ENCODE measurements at places on chromosomes 2 and 18.

DNA sequence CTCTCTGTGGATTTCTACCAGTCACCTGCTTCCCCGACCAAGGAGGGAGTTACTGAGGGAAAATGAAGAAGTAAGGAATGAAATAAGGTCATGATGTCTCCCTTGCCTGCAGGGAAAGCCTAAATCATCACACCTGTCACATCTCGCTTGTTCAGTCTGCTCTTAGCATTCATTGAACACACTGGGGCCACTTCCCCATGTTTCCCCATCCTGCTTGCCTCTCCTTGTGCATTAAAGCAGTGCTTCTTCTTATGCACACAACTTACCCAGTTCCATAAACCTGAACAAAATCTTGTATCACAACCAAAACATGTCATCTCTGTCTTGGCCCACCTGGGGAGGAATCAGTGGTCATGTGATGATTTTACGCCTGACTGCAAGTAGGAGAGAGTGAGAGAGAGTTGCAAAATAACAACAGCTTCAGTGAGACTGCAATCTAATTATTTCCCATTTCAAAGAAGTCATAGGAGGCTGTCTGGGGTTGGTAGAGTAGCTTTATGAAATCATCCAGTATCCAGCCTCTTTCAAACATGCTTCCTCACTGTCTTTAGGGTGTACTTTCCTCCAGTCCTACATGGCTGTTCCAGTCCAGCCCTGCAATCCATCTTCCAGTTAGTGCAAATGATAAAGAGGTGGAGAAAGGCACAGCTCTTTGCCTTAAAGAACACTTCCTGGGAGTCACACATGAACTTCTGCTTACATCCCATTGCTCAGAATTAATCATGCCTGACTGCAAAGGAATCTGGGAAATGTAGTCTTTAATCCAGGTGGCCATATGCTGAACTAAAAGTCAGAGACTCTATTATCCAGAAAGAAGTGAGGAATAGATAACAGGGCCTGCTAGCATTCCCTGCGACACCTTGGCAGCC, 220.1 kb downstream of the HAUS1 start:
- DNase-seq = no peak

GRCh38 chr18:55795101-55795669, 207.2 kb upstream of the TCF4 start:
- no peak for DNase-seq

- DNase-seq = no peak
Observed at GRCh38 chr2:168200930-168201583, 46.3 kb downstream of the STK39 start.

DNA sequence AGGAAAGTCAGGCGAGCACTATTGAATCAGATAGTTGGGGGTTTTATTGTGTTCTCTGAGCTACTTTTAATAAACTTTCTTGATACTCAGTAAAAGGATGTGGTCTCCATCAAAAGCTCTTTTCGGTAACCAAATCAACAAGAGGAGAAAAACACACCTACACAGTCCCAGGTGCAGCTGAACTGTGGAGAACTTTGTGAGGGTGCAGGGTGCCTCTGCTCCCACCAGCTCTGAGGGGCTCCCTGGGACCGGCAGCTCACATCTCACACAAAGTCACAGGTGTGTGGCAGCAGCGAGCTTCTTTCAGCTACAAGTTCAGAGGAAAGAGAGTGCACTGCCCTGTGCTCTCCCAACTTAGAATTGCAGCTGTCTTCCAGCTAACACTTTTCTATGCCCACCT, 650.4 kb downstream of the RNF144A start:
- DNase-seq = peak; percentile 70

GRCh38 chr2:165743442-165743841, 50.6 kb downstream of the GALNT3 start:
- DNase-seq = no peak

GRCh38 chr2:121187982-121188411, 97.0 kb downstream of the TFCP2L1 start:
- DNase-seq = no peak

DNA sequence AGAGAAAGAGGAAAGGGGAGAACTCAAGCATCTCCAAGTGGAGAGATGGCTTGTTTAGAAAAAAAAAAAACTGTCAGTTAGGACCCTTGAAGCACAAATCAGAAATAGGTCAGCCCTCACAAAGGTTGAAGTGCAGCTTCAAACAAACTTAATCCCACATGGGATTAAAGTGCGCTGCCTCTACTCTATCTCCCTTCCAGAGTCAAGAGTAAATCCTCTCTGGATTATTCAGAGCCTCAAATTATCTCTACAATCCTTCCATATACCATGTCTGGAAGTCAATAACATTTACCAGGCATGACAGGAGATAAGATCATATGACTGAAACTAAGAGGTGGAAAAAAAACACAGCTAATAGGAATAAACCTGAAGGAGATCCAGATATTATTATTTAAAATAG, 69.8 kb downstream of the SMAD7 start:
- no peak for DNase-seq

GRCh38 chr2:62293490-62294271, 97.8 kb downstream of the B3GNT2 start:
- DNase-seq = no peak

DNA sequence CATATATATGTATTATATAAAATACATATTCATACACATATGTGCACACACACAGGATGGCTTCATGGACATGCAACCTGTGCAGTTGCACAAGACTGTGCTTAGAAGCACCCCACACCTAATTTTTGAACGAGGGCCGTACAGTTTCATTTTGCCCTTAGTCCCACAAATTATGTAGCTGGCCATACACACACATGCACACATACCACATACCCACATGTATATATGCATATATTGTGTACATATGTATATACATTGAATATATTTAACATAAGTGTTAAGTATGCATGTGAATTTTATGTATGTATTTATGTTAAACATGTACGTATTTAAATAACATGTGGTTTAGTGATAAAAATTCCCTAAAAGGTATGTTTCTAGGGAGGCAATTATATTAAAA, 18.3 kb downstream of the GPATCH11 start:
- DNase-seq = no peak

- DNase-seq = no peak
Observed at GRCh38 chr2:165953306-165953654, 296 bp downstream of the TTC21B start.

DNA sequence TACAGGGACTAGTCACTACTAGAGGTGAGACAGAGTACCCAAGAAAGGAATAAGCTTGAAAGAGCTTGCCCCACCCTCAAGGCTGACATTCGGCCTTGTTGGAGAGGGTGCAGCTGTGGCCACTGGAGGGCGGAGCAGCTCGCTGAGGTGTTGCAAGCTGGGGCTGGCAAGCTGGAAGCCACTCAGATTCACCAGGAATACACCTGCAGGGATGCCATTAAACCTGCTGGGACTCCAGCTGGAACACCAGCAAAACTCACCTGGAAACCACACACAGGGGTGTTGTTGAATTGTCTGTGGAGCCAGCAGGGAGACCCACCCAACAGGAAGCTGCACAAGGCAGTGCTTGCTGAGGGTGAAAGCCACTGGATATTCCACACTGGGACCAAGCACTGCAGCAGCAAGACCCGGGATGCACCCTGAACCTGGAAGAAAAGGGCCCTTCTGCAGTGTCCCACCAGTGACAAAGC, 26.1 kb downstream of the KCTD18 start:
- DNase-seq = peak; percentile 49

DNA sequence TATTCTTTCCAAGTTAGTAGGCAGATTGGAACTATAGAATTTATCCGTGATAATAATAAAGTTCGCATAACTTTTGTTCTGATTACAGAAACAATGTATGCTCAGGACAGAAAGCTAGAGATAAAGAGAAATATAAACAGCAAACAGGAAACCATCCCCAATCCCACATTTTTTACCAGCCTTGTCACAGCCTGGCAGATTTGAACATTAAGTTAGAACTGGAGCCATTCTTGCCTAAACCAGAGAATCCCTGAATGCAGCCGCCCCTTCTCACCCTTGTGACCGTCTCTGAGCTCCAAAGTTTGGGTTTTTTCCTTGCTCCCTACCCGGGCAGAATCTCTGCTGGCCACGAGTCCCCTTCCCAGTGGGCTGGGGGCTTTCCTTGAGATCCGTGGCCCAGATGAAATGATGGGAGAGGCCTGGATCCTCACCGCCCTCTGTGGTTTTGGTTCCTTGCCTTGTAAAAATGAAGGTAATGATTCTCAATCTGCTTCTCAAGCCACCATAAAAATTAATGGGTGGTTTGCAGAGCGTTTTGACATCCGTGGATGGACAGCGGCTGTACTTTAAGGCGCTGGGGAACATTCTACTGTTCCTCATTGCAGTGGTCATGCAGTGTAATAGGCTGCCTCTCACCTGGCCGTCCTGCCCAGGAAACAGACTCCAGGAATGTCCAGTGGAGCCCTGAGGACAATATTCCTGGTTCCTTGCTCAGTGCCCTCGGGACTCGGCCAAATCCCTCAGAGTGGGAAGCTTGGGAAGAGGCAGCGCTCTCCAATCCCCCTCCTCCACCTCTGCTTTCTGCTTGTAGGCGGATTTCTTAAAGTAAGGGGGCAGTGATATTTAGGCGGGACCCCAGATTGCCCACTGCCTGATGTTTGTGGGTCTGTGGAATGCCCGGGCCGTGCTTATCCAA, 1.6 kb downstream of the SH3BP4 start:
- DNase-seq = no peak

DNA sequence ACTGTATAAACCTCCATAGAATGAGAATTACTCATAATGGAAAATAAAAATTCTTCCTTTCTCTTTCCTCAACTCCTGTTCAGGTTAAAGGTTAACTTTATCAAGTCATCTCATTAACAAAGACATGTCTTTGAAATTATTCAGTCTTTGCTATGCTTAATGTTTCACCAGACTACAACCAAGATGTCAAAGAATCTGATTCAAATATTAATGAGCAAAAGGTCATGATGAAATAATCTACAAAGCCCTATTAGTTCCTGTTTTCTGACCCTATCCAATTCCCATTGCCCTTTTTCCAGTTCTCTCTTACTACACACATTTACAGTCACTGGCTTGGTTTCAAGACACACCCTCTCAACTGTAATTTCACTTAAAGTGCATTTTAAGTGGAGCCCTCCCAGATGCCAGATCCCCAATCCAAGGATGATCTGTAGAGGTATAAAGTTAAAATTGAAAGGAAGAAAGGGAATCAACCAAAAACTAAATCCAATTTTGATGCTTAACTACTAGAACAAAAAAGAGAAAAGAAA, 246.9 kb upstream of the CYP26B1 start:
- DNase-seq = no peak

DNA sequence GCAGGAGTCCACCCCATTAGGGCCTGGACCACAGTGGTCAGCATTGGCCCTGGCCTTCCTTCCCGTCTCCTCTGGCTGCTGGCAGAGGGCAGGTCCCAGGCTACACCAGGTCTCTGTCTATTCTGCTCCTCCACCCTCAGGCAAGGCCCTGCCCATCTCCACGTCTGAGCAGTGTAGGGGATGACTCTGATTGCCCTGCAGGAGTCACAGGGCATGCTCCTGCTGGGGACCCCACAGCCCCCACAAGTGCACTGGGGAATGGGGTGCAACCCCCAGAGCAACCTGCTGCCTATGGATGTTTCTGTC, 40.0 kb downstream of the STK25 start:
- no peak for DNase-seq

DNA sequence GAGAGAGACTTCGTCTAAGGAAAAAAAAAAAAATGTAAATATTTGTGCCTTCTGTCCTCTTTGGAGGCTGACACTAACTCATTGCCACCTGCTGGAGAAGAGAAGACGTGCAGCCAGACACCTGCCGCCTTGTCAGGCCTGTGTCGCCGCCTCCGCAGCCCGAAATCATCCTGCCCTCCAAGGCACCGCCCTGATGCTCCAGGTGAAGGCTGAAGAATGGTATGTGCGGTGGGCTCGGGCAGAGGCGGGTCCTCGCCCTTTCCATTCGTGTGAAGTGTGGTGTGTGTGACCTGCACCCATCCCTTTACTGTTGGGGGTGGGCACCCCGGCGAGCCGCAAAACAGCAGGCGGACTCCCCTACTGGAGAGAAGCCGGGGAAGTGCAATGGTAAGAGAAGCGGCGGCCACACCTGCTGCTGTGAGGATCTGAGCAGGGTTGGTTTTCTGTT, 60.4 kb downstream of the FAM161A start:
- DNase-seq = peak; percentile 87

DNA sequence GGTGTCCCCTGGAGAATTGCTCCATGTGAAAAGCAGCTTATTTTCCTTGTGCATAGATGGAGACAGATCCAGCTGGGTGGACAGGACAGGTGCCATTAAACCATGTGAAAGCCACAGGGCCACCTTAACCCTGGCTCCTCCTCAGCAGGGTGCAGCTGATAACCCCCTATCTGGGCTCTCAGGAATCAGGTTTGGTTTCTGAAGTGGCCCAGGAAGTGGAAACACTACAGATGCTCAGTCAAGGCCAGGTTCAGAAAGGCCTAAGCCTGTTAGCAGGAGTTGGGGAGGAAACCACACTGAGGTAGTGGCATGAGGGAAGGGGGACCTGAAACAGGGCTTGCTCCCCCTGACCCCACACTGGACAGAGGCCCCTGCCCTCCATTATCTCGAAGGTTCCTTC, 217.0 kb downstream of the SPP2 start:
- DNase-seq = no peak

Data from activated CD8-positive, alpha-beta memory T cell treated with anti-CD3 and anti-CD28 coated beads, Interleukin-2, amount 10 ng/mL, durations not matched to agents 7 days and 5 days (primary cell).